Regular cardiac myocyte (primary cell): ENCODE measurements at places on chromosomes 5 and 9. TPM values are rescaled to one million over a fixed set of nuclear protein-coding genes. Genes with fewer than 3 reads are reported as not detected.

Gene CRHBP
- 9.2 and 200 TPM in 2 replicates for total RNA-seq

Gene PCDHGA4
- total RNA-seq, result 2.9 and 8.2 TPM in 2 replicates

Gene ATG10
- 9.3 and 9.8 TPM in 2 replicates for total RNA-seq

Gene IFNA21
- not detected in 2 replicates for total RNA-seq

Gene ZFP2
- total RNA-seq, result under 0.01 and 0.28 TPM in 2 replicates

Gene CDKN2A
- 8.6 and 17.8 TPM in 2 replicates for total RNA-seq

Gene UNC5A
- total RNA-seq, result under 0.01 TPM in 1 of 2 replicates, not detected in the other

Gene FBXL7
- total RNA-seq, result 2.3 TPM in 2 replicates

Gene SCGB3A2
- total RNA-seq, result 0.85 TPM in 1 of 2 replicates, not detected in the other

Gene SLC34A3
- not detected in 2 replicates for total RNA-seq

Gene PCDHGA8
- total RNA-seq, result 1.3 and 2.8 TPM in 2 replicates

Gene IL5
- total RNA-seq, result 0.28 TPM in 1 of 2 replicates, not detected in the other

Gene PCDHA10
- total RNA-seq, result 0.19 and 0.28 TPM in 2 replicates

Gene PCDHB16
- 0.19 and 1.7 TPM in 2 replicates for total RNA-seq

Gene N4BP3
- total RNA-seq, result 0.19 and 0.85 TPM in 2 replicates

Gene ZNF366
- under 0.01 TPM in 2 replicates for total RNA-seq

Gene PHYHD1
- total RNA-seq, result 5.0 and 5.9 TPM in 2 replicates

Gene KCNN2
- total RNA-seq, result not detected in 2 replicates

Gene TAL2
- total RNA-seq, result not detected in 2 replicates

Gene GGTA1
- not detected in 2 replicates for total RNA-seq

Gene CD72
- 0.19 and 0.56 TPM in 2 replicates for total RNA-seq

Gene CNTFR
- not detected in 2 replicates for total RNA-seq

Gene ACOT12
- total RNA-seq, result under 0.01 TPM in 2 replicates

Gene FRRS1L
- 0.19 and 0.28 TPM in 2 replicates for total RNA-seq

Gene AP3B1
- total RNA-seq, result 57.2 and 58.5 TPM in 2 replicates

Gene WNT8A
- total RNA-seq, result not detected in 2 replicates

Gene STING1
- 16.9 and 27.8 TPM in 2 replicates for total RNA-seq

Gene MEGF10
- total RNA-seq, result under 0.01 and 0.56 TPM in 2 replicates

Gene NMUR2
- not detected in 2 replicates for total RNA-seq

Gene RGS14
- 3.6 and 9.3 TPM in 2 replicates for total RNA-seq

Gene SLCO4C1
- total RNA-seq, result under 0.01 TPM in 2 replicates

Gene NFIB
- 28.9 and 60.0 TPM in 2 replicates for total RNA-seq

Gene SLC36A2
- not detected in 2 replicates for total RNA-seq

Gene PCDHB8
- under 0.01 and 1.4 TPM in 2 replicates for total RNA-seq

Gene TRIM36
- total RNA-seq, result 0.38 and 0.56 TPM in 2 replicates

Gene SLC46A2
- total RNA-seq, result not detected in 2 replicates

Gene ADAMTS6
- total RNA-seq, result 205 and 208 TPM in 2 replicates

Gene LRRC70
- total RNA-seq, result 0.56 and 1.2 TPM in 2 replicates

Gene PLPP1
- 42.9 and 122 TPM in 2 replicates for total RNA-seq

Gene FREM1
- not detected in 2 replicates for total RNA-seq

Gene POU5F2
- 0.38 and 0.85 TPM in 2 replicates for total RNA-seq

Gene PPIC
- 54.4 and 88.0 TPM in 2 replicates for total RNA-seq

Gene ANGPTL2
- 5.9 and 32.7 TPM in 2 replicates for total RNA-seq

Gene HMCN2
- under 0.01 TPM in 1 of 2 replicates, not detected in the other for total RNA-seq

Gene ADAMTS19
- total RNA-seq, result under 0.01 and 0.28 TPM in 2 replicates

Gene ZFR
- 77.6 and 83.7 TPM in 2 replicates for total RNA-seq

Gene SPEF2
- 1.9 and 5.1 TPM in 2 replicates for total RNA-seq

Gene PIP5K1B
- total RNA-seq, result not detected in 2 replicates

Gene TRIP13
- total RNA-seq, result 7.0 and 73.8 TPM in 2 replicates

Gene CDC25C
- 1.1 and 9.0 TPM in 2 replicates for total RNA-seq

Gene TICAM2
- 3.1 and 6.3 TPM in 2 replicates for total RNA-seq

Gene PCDHAC2
- total RNA-seq, result 0.19 and 1.4 TPM in 2 replicates

Gene CBY3
- total RNA-seq, result not detected in 2 replicates

Gene HCN1
- under 0.01 TPM in 1 of 2 replicates, not detected in the other for total RNA-seq

Gene SHOC1
- under 0.01 TPM in 2 replicates for total RNA-seq

Gene C9orf40
- total RNA-seq, result 4.8 and 7.3 TPM in 2 replicates

Gene TRUB2
- 9.9 and 15.7 TPM in 2 replicates for total RNA-seq
